ENCODE measurements at places on chromosomes 11 and 22.

GRCh38 chr22:20624161-20624616 lies 116.8 kb downstream of the MED15 start:
- peak; percentile 91 for ATAC-seq

DNA sequence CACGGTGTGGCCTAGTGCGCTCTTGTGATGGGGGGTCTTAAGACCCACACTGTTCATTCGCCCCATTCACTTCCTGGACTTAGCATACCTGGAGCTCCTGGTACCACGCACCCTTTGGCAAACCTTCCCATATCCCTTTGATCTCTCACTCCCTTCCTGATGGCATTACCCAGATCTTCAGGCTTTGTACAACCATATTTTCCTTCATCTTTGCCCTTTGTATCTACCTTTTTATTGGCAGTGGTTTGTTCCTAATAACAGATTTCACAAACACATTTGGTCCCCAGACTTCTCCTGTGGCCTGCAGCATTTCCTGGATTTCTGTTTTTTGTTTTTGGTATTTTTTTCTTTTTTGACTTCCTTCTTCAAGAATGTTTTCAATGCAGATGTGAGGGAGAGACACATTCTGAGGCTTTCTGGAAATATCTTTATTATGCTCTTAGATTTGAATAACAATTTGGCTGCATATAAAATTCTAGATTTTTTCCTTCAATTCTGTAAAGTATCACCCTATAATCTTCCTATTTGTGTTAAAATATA lies 16.1 kb upstream of the IFITM3 start:
- no peak for ATAC-seq

DNA sequence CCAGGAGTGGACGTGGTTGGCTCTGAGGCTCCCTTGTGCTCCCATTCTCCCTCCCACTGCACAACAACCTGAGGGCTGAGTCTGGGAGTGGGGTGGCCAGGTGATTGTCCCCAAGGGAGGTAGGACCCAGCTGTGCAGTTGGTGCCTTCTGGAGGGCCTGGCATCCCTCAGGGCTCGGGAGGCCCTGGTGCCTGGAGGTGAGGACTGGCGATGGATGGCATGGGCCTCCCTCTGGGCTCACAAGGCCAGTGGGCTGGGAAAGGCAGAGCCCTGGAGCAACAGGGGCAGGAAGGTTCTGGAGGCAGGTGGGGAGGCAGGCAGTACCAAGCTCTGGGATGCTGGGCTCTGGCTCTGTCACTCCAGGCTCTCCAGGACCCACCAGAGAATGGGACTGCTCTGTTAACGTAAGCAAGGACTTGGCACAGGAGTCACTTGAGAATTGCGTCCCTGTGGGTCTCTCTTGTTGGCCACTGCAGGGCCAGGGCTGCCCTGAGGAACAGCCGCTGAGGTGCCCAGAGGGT lies 114.2 kb downstream of the KCNQ1OT1 start:
- ATAC-seq = no peak

GRCh38 chr11:69938206-69938605 lies 119.0 kb upstream of the FGF3 start:
- ATAC-seq = no peak

GRCh38 chr11:74950374-74950969 lies 1.4 kb downstream of the SPCS2 start:
- ATAC-seq = no peak

DNA sequence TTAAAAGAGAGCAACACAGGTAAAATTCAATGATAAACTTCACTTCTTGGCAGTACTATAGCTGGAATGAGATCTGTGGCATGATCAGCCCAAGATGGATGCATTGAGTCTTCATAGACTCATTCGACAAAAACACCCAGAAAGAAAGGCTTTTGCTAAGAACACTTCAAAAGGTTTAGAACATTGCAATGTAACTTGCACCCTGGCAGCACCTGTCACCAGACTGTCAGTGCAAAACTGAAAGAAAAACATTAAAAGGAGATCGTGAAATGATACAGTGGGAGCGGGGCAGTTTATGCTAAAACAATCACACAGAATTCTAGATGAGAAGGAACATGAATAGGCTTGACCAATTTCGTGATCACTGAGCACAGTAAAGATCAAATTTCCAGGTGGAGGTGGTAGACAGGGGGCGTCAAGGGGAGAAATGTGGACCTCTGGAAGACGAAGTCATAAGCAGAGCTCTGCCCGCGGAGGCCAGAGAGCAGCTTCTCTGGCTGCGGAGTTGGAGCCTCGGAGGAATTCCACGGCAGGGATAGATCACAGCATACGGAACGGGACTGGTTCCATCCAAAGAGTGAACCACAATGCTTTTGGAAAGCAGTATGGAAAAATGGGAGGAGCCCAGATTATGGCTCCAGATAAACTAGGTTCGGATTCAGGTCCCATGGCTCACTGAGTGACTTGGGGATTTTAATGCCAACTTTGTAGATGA lies 11.9 kb downstream of the VSIG10L2 start:
- no peak for ATAC-seq

GRCh38 chr11:115155320-115155719 lies 348.9 kb downstream of the CADM1 start:
- no peak for ATAC-seq

- ATAC-seq = peak; percentile 68
Observed at GRCh38 chr11:1844221-1845094, 5.7 kb downstream of the TNNI2 start.

DNA sequence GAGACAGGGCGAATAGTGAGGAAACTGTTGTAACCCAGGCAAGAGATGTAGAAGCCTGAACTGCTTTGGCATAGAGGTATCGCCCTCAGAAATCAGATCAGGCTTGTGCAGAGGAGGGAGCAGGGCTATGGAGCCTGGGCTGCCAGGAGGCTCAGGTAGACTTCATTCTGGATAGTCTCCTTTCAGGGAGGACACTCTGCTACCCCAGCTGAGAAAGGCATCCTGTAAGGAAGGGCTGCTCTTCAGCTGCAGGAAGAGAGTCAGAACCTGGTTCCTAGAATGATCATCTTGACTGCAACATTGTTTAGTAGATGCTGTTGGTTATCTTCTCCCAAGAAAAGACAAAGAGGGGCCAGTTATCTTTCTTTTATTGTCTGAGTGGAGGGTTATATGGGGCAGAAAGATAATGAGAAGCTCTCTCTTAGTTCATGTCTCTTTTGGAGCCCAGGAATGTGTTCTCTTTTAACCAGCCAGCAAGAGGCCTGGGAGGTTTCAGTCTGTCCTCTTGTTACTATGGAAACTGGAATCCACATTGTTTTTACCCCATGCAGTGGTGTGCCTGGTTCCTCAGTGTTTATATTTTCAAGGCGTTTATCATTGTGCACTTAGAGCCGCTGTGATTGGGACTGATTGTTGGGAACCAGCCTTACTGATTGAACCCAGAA lies 95.7 kb downstream of the STIM1 start:
- ATAC-seq = no peak

- ATAC-seq = no peak
Observed at GRCh38 chr22:39625569-39626537, 55.3 kb downstream of the CACNA1I start.

DNA sequence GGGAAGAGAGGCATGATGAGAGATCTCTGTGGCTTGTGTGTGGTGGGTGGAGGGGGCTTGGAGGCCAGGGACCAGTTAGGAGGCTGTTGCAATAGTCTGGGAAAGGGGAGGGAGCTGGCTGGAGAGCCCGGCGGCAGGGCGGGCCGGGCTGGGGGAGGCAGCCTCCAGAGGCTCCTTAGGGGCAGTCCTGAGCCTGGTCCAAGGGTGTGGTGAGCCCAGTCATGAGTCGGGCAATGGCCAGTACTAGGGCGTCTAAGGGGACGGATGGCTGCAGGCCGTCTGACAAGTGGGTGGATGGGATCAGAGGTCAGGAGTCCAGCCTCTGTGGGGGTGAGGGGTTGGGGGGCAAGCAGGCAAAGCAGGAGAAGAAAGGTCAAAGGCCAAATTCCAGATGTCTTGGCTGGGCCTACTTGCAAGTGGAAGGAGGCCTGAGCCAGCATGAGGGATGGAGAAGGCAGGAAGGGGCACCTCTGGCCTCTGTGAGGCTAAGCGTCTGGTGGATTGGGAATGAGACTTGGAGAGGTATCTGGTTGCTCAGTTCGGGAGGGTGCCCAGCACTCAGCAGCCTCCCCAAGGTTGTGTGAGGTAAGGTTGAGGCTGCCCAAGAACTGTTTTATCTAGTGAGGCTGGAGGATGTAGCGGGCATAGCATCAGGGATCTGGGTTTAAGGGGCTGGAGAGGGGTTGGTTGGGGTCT lies 6.0 kb upstream of the CD248 start:
- ATAC-seq = no peak

- no peak for ATAC-seq
Observed at GRCh38 chr11:120719348-120719747, 207.8 kb downstream of the GRIK4 start.

DNA sequence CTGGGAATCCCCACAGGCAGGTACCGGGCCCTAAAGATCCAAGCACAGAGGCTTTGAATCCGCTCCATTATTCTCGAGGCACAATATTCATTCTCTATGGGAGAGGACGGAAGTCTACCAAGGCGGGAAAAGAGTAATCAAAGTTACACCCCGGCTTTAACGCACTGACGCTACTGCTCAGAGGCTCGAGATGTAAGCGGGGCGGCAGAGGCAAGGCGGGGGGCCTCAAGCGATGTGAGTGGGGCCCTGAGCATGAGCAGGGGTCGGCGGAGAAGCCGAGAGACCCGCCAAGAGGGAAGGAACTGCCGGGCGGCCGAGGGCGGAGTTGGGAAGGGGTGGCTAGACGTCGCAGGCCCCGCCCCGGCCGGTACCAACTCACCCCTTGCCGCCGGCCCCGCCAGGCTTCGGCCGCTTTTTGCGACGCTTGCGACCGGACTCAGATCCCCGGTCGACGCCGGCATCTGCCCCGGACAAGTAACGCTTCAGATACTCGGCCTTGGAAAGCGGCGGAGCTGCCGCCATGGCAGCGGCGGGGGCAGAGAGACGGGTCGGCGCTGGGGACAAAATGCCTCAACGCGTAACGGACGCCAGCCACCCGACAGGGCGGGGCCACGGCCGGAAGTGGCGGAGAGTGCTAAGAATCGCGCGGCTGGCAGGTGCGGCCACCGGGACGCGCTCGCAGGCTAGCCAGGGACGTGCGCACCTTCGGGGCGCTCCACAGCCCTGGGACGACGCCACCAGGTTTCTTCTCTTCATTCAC lies at the start of gene BUD13:
BUD13 (minus strand) TSS at position 545 of the 760 bp plus-strand sequence; CDS start at position 522, 23 bp downstream.
- peak; percentile 90 for ATAC-seq

Data from activated CD4-positive, CD25-positive, alpha-beta regulatory T cell treated with anti-CD3 and anti-CD28 coated beads, Interleukin-2, amount 50 U/mL, for 24 hours (primary cell).